ENCODE measurements at places on chromosomes 4 and X.

DNA sequence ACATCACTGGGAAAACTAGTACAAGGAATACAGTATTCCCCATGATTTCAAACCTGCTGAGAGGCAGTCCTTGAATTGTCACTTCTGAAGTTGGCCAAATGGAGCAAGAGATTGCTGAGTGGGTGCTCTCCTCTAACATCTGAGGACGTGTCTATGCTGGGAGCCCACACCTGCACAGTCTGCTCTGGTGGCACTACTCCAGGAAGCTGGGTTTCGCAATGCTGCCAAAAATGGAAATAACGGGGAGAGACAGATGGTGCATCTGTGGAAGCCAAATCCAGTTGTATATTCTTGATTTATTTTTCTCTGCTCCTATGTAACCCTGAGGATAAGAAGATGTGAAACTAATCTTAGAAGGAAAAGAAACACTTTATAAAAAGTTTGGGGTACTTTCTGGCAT, 240.1 kb upstream of the CTSO start:
- DNase-seq: no peak

- DNase-seq: no peak
Observed at GRCh38 chr4:86233681-86234080, 126.2 kb downstream of the MAPK10 start.

DNA sequence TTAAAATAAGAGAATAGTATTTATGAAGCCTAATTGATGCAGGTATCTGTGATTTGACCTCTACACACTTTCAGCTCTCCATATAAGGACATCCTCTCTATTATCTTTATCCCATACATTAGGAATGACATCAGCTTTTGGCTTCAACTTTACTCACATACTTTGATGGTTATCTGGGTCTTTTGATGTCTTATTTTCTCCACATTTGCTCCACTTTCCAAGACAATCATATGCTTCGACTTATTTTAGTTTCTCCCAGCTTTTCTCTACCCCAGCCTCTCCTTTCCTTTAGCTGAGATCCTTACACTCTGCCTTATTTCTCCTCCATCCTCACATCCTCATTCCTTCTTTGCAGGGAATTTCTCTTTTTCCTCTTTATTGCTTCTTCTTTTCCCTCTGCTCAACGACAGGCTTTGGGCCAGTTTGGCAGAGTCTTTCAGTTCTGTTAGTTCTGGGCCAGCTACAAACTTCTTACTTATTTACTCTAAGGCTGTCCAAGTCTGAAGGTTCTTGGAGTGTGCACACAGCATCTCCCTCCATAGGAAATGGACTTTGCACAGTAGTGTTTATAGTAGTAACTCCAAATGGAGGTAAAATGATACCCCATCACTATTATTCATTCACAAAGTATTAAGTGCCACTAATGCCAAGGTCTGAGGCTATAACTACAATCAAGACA, 50.5 kb downstream of the SLC4A4 start:
- no peak for DNase-seq

DNA sequence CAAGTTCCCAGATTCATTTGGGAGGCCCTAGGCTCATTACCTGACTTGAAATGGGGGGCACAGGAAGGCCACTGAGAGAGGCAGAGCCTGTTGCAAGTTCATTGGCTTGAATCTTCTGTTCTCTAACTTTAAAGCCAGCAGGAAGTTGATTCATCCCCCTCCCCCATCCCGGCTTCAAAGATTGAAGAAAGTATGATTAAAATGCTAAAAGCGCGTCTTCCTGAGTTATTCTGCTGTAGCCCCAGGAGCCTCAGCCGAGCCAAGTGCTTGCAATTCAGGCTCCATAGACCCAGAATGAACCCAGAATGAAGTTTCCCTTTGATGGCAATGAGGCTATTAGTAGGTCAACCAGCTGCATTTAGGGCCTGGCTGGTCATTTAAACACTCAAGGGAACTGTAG, 14.7 kb downstream of the CHST7 start:
- no peak for DNase-seq
